ENCODE measurements at places on chromosomes 2 and 18. TPM values are rescaled to one million over a fixed set of nuclear protein-coding genes. Genes with fewer than 3 reads are reported as not detected.

GRCh38 chr2:15746703-15747550 lies 155.3 kb downstream of the DDX1 start:
- no peak for ATAC-seq

DNA sequence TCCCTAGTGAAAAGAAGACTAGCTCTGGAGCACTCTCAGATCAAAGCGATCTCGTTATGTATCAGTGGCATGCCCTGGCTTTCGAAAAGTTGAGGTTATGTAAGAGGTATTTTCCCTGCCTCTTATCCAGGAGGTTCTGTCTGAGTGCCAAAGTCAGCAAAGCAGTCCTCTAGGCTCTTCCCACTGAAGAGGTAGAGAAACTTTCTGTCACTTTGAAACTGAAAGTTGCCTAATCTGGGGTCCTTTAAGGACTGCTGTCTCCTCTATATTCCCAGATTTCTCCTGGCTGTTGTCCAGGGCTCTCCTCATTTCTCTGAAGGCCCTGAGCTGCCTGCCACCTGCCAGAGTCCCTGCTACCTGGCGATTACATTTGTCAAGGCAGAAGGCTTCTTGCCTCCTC lies 96.3 kb downstream of the B3GNT2 start:
- ATAC-seq: peak; percentile 25

GRCh38 chr2:110794390-110794789 lies 62.0 kb downstream of the ACOXL start:
- ATAC-seq: no peak

DNA sequence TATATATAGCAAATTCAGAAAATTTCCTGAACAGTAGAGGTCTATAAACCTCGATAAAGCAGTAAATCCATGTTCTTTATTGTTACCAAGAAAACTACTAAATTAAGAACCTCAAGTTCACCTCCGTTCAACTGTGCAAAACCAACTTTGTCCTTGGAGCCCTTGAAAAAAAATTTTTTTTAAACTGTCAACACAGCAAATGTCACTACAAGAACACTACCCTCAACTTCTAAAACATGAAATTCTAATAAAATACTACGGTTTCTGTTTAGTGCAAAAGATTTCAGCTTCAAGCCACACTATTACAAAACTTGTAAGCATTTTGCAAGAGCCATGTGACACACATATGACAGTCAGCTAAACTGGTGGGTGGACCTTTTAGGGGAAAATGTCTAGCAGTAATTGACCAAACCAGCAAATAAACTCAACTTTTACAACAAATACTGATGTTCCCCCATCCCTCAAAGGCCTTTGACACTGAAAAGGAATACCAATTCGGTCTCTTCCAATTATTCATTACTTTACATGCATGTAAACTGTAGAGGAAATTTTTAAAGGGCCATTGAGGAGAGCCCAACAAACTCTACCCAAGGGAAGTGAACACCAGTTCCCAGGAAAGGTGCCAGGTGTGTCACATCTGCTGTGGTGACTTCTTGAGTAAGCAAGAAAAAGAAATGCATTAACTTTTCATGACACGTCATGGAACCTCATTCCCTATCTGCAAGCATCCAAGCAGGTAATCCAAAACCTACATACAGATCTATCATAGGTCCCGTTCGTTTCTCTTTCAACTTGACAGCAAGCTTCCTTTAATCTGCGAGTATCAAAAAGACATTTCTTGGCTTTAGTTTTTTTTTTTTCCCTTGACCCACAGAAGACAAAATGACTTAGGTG lies 1.4 kb downstream of the RAB1A start:
- peak; percentile 18 for ATAC-seq

DNA sequence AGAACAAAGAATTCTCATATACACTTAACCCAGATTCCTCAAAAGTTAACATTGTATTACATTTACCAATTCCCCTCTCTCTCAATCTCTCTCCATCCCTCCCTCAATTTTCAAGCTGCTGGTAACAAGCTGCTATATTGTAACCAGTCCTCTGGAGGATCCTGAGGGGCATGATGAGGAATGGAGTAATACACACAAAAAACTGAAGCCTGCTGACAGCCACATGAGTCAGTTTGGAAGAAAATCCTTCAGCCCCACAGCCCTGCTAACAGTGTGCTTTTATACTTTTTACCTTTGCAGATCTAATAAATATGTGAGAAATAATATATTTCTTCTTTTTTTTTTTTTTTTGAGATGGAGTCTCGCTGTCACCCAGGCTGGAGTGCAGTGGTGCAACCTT lies 165.7 kb upstream of the RAB12 start:
- ATAC-seq: no peak

ACOXL gene
- not detected for total RNA-seq

RESP18 gene
- total RNA-seq: not detected

TWIST2 gene
- 0.48 TPM for total RNA-seq

CIDEA gene
- 0.80 TPM for total RNA-seq

IL36B gene
- total RNA-seq: 1.4 TPM

All from esophagus mucosa (tissue), 1 donor.